Stimulated activated CD8-positive, alpha-beta memory T cell treated with anti-CD3 and anti-CD28 coated beads, Interleukin-2, amount 100 ng/mL, for 48 hours (primary cell): ENCODE measurements at places on chromosomes 12 and 14.

DNA sequence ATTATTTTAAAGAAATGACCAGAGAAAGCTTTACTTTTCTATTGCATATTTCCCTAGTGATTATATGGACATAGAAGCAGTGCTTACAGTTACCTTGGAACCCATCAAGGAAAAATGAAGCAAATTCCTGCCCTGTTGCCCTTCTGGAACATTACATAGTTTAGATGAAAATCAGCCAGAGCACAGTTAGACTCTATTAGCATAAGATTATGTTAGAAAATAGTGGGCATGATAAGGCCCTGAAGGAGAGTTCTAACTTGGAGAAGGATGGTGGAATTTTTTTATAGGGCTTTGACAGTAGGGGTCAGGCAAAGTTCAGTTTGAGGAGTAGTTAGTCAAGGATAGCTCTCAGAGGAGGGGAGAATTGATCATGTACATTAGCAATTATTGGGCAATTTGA, 74.3 kb downstream of the FUT8 start:
- no peak for DNase-seq

GRCh38 chr12:27968972-27969623, 3.4 kb downstream of the PTHLH start:
- no peak for DNase-seq

DNA sequence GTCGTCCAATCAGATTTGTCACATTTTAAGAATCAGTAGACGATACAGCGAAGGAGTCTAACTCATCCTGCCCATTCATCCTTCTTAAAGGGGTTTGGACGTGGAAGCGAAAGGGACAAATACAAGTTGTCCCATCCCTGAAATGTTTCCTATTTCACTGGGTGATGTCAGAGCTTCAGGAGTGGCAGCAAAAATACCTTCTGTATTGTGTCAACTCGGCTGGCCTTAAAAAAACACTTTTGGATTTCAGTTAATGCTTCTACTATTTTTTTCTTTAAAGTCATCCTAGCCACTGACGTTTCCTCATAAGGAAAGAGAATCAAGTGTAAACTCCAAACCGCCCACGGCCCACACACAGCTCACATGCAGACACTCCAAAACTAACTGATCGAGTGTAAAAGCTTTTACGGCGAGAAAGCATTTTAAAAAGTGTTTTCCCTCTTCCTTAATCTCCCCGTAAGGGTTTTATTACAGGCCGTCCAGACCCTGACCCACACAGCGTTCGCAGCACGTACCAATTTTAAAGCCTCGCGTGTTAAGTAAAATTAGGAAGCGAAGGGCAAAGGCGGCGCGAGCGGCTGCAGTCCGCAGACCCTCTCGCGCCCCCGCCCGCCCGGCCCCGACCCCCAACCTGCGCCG, 593 bp downstream of the CFL2 start:
- DNase-seq, result peak; percentile 25

DNA sequence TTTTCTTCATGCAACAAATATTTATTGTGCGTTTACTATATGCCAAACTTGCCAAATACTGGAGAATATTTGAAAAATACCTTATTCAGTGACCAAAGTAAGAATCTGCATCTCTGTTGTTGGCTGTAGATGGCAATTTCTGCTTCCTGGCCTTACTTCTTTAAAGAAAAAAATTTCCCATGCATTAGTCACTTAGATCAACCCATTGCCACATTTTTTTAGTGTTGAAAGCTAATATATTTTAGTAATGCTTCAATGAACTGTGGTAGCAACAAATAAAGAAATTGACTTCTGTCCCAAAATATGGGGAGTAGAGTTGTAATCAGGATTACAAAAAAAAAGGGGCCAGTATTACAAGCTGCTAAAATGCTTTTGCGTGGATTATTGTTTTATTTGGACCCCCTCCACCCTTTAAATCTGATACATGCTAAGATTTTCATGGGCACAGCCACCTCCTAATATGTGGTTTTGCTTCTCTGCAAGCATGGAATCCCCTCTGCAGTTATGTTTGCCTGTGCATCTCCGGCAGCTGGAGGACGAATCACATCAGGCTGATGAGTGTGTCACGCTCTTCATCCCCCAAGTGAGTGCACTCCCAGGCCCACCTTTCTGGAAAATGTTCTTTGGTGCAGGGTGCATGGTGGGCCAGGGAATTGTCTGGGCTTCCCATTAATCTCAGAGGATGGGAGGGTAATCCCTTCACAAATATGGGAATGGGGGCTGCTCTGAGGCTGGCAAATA, 38.1 kb upstream of the PTCSC3 start:
- DNase-seq, result no peak

- DNase-seq, result no peak
Observed at GRCh38 chr12:673849-674248, 10.6 kb upstream of the NINJ2 start.

GRCh38 chr14:24277071-24277470, 5.7 kb upstream of the RABGGTA start:
- DNase-seq, result no peak

DNA sequence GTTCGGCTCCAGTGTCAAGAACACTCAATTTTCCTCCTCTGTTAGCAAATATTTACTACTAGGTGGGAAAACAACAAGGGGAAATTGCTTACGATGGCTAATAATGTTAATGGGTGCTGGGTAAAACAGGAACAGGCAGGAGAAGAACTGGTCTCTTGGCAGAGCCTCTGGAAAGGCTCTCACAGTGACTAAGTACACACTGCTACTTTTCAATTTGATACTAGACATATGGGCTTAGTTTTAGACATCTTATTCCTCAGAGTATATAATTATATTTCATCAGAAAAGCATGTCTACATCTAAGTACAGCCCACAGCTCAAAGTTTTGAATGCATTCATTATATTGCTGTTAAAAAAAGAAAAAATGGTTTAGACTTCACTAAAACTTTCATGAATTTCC, 65.4 kb upstream of the SAV1 start:
- no peak for DNase-seq

DNA sequence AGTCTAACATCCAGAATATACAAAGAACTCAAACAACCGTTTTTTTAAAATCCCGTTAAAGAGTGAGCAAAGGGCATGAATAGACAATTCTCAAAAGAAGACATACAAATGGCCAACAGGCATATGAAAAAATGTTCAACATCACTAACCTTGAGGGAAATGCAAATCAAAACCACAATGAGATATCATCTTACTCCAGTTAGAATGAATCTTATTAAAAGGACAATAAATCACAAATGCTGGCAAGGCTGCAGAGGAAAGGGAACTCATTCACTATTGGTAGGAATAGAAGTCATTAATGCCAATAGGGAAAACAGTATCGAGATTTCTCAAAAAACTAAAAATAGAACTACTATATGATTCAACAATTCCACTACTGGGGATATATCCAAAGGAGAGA, 520.1 kb downstream of the RMST start:
- no peak for DNase-seq

GRCh38 chr12:91180582-91181395, 1.8 kb downstream of the DCN start:
- no peak for DNase-seq

GRCh38 chr14:69042787-69043444, 63.8 kb upstream of the ACTN1 start:
- no peak for DNase-seq

DNA sequence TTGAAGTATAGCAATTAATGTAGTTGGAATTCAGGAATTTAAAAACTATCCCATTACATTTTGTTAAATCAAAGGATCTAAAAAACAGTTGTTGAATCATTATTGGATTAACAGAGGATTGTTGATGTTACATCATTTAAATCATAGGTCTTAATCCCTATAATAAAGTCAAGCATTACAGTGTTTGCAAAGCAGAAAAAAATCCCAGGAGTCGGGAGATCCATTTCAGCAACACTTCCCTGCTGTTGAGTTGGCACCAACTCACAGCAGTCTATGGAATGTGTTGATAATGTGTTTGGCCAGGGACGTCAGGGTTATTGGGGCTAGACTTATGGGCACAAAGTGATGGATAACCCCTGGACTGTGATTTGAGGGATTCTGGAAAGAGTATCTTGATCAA, 99.1 kb upstream of the TMTC1 start:
- DNase-seq, result no peak

DNA sequence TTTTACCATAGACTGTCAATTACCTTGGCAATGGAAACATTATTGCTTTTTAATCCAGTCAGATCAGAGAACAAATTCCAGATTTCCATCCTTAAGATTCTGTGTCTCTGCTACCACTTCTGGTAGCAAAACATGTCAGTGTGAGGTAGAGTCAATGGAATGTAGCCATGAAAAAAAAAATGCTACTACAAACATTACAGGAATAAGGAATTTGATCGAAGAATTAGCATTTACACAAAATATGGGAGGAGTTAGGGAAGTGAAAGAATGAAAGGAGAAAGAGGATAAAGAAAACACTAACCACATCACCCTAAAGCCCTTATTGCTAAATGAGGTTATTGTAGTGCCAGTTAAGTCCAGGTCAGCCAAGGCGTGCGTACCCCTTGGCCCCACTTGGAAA, 9.2 kb downstream of the MED21 start:
- no peak for DNase-seq

DNA sequence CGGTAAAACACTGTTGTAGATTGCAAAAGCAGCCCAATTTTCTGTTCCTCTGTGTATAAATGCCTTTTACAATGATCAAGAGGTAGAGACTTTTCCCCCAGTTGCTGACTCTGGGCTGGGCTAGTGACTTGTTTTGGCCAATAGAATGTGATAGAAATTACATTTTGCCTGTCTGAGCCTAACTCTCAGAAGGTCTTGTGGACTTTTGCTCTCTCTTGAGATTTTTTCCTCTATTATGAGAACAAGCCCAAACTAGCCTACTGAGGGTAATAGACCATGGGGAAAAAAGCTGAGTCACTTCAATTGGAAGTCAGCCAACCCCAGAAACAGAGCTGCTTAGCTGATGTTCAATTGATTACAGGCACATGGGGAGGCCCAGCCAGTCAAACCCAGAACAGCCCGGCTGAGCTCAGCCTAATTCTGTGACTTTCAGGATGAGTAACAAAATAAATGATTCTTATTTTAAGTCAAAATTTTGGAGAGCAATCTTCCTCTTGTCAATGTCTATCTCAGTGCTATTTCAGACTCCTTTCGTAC, 61.4 kb downstream of the MYF5 start:
- no peak for DNase-seq

- no peak for DNase-seq
Observed at GRCh38 chr12:92362126-92362525, 216.5 kb upstream of the BTG1 start.

DNA sequence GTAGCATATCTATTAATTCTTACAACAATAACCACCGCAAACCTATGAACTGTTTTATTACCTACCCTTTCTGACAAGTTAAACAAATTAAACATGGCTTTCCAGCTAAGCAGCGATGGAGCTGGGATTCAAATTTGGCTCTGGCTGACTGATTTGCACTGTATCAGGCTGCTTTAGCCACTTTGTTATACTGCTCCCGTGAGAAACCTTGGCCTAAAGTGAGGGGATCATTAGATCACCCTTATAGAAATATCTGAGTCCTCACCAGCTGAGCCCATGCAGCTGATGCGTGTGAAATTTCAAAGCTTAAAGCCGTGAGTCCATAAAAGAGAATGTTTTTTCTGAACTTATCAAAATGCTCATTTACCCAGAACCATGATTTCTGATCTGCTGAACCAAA, 8.1 kb upstream of the GPHB5 start:
- no peak for DNase-seq

GRCh38 chr12:45303945-45304344, 88.0 kb downstream of the ANO6 start:
- no peak for DNase-seq

GRCh38 chr12:93243689-93244513, 133.8 kb upstream of the NUDT4 start:
- DNase-seq, result no peak

DNA sequence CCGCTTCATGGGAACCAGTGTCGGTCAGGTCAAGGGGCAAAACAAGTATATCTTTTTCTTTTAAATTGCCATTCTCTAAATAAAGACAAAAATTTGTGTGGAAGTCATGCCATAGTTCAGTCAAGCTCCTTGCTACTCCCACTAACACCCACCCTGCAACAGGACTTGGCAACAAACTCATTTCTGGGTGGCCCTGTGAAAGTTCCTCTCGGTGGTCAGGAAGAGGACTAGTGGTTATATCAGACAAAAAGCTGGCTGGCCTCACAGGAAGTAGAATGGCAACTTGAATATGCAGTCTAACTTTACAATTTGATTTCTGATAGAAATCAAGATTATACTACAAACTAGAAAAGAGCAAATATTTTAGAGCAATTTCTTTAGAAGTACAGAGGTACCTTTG, 11.2 kb downstream of the DHRS7 start:
- no peak for DNase-seq

DNA sequence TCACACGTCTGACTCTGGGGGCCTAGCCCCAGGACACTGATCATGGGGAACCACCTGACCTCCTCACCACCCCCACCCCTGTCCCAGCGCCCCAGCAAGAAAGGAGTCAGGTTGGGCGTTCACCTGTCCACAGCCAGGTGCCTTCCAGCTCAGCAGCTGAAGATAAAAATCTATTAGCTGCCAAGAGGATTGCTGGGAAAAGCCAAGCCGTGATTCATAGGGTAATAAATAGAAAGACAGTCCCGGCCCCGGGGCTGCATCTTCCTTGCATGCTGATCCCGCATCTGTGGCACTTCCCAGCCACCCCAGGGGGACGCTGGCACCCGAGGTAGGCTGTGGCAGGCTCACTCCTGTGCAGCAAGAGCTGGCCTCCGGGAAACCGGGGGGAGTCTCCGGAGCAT, 70.2 kb upstream of the NCOR2 start:
- no peak for DNase-seq

GRCh38 chr14:100117633-100118395, 41.6 kb downstream of the DEGS2 start:
- DNase-seq, result no peak
